Uterus (tissue), 4 donors: ENCODE measurements at places on chromosomes 2 and 18.

DNA sequence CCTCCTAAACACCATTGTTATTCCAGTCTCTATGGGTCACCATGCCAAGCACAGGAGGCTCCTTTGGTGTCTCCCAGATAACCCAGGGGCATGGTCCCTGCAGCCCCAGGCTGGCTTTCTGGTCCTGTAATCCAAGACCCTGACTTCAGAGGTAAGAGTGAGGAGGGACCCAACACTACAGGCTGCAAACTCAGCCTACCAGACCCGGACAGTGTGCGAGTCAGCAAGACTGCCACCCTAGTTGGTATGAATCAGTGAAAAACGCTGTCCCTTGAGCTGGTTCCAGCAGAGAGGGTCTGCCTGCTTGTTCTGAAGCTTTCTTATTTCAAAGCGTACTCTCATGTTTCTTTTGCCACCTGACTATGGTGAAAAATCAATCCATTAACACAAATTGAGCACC, 47.6 kb upstream of the ZFP36L2 start:
- no peak for DNase-seq

- DNase-seq = no peak
Measured at GRCh38 chr2:10287761-10288160, 14.9 kb upstream of the HPCAL1 start.

DNA sequence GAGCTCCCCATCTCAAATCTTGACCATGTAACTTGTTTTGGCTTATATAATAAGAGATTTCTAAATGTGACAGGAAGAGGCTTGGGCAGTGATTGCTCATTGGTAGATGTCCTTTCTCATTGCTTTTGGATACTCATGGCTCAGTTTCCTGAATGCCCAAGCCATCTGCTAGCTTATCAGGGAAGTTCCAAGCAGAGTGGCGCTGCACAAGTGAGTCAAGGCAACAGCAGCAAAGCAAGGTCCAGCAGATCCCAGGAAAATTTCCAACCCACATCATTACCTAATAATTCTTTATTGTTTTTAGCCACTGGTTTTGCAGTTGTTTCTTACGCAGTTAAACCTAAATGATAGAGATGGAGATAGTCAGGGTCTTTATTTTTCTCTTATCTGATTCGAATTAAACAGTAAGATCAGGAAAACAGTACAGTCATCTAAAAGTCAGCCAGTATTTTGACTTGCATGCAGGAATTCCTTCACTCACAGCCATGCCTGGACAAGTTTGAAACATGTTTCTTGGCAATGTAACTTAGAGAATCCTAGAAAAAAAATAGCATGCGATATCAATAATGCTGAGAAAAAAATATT, 349.7 kb upstream of the TMEFF2 start:
- no peak for DNase-seq

DNA sequence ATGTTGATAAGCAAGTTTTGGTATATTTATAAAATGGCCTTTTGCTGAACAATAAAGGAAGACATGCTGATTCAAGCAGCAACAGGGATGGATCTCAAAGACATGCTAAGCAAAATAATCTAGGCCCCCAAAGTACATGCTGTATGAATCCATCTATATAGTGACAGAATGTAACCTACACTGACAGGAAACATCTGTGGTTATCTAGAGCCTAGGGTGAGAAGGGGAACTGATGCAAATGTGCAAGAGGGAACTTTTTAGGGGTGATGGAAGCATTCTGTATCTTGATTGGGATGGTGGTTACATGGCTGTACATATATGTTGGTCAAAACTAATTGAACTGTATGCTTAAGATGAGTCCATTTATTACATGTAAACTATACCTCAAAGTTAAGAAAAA, 24.2 kb downstream of the CNRIP1 start:
- DNase-seq = no peak

- DNase-seq = no peak
Measured at GRCh38 chr18:69770238-69770637, 177.4 kb downstream of the CD226 start.

DNA sequence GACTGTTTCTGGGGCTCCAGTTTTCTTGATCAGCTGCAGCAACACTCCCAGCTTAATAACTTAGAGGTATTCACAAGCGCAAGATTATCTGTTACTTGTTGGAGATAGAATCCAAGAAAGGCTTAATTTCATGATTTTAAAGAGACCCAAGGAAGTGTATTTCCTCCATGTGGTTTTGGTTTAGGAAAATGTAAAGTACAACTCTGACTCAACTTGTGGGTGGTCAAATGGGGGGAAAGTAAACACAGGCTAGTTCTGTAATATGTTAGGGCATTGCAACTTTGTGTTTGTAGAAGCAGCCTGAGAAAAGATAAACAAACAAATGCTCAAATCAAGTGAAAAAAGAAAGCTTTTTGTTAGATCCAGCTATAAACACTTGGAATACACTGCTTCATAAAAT, 90.1 kb upstream of the COL3A1 start:
- DNase-seq = no peak

GRCh38 chr18:34991152-34991551, 50.1 kb upstream of the MAPRE2 start:
- no peak for DNase-seq

- DNase-seq = no peak
Measured at GRCh38 chr2:190911813-190912212, 31.2 kb downstream of the GLS start.

GRCh38 chr18:24466771-24467170, 6.3 kb downstream of the HRH4 start:
- DNase-seq = no peak

DNA sequence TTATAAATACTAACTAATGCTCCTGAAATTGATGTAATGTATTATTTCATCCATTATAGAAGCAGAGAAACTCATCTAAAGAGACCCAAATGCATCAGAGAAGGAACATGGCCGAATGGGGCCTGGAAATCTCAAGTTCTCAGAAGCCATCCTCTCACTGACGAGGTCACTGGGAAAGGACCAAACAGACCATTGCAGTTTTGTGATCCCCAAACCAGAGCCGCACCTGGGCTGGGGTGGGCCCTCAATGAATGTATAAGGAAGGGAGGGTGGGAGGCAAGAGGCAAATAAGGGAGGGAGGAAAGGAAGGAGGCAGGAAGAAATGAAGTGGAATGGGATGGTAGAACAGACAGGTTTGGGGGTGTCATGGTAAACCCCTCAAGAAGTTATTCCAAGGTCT, 245.3 kb upstream of the ID2 start:
- DNase-seq = no peak

DNA sequence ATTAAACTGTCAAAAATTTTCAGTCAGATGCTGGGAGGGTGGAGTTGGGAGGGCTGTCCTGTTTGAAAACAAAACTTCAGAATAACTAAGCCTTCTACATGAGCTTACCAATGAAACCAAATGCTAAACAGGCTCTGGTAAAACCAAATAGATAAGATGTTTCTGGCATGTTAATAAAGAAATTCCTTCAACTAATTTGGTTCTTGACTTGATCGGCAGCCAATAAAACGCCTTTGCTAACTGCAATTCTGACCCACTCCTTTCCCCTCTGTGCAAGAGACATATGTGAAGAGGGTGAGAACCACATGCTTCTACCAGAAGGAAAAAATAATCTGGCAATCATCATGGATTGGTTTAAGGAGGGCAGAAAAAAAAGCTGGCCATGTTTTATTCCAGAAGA, 20.9 kb downstream of the MAP4K3 start:
- DNase-seq = no peak

GRCh38 chr2:239294571-239295054, 106.2 kb downstream of the HDAC4 start:
- peak; percentile 25 for DNase-seq

GRCh38 chr2:221096706-221097567, 475.2 kb downstream of the EPHA4 start:
- DNase-seq = no peak

- no peak for DNase-seq
Measured at GRCh38 chr18:77359561-77360314, 110.1 kb downstream of the GALR1 start.

DNA sequence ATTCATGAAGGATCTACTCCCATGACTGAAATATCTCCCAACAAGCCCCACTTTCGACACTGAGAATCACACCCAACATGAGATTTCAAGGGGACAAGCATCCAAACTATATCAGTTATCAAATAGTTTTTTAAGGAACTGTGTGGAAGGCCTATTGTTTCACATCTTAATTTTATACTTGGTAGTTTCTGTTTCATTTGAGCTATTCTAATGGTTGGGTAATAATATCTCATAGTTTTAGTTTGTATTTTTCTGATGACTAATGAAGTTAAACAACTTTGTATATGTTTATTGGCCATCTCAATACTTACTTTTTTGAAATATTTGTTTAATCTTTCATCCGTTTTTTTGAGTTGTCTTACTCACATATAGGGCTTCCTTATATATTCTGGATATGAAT, 135.0 kb downstream of the SCG2 start:
- no peak for DNase-seq

DNA sequence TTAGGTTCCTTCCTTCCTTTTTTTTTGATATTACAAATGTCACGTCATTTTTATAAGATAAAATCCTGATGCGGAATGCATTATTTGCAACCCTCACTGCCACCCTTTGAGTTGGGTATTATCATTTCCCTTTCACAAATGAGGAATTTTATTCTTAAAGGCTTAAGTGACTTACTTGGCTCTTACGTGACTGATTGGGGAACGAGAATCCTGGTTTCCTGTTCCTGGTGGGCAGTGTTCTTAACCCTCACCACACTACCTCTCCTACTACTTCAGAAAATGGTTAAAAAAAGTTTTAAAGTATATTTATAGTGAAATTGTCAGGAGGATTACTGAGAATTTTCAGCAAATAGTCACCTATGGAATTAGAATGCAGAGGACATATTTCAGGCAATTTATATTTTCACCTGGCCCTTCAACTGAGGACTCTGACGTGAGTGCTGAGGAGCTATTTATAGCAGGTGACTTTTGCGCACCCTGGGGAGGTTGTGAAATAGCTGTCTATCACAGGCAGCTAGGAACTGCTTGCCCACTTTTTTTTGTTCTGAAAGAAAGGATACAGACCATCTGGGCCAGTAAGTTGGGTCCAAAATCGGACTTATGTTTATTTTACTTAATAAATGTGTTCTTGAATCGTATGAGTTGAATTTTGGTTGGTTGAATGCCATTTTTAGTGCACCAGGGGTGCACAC, 18.7 kb upstream of the RASGRP3 start:
- no peak for DNase-seq

GRCh38 chr2:12555012-12555645, 161.6 kb upstream of the TRIB2 start:
- DNase-seq = no peak

DNA sequence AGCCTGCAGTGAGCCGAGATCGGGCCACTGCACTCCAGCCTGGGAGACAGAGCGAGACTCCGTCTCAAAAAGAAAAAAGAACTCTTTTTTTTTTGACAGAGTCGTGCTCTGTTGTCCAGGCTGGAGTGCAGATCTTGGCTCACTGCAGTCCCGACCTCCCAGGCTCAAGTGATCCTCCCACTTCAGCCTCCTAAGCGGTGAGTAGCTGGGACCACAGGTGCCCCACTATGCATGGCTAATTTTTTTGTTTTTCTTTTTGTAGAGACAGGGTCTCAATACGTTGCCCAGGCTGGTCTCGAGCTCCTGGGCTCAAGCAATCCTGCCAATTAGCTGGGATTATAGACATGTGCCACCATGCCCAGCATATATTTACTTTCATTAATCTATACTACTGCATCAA, 12.5 kb upstream of the INO80D start:
- no peak for DNase-seq

DNA sequence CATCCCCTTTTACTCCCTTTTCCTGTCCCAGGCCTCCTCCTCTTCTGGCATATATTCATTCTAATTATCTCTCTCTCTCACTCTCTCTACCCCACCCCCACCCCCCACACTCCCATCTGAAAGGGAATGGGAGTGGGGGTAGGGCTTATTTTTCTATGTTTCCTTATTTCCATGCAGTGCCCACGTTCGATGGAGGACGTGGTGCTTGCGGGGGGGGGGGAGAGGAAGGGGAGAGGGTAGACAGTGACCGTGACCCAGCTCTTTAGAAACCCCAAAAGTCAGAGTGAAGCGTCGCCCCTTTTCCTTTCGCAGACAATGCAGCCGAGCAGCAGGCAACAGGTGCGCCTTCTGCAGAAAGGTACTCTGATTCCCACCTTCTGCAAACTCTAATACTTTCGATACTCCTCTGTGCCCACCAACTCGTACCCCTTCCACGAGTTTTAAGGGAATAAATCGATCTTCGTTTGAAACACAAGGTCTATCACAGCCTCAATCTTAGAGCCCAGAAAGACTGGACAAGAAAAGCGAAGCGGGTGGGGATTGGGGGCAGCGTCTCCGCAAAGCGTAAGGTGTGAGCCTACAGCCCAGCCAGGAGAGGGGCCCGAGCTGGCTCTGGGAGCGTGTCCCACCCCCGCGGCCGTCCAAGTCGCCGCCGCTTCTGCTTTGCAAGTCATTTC, 891 bp upstream of the NR4A2 start:
- no peak for DNase-seq

- DNase-seq = no peak
Measured at GRCh38 chr2:45992021-45992740, 305.0 kb upstream of the EPAS1 start.

DNA sequence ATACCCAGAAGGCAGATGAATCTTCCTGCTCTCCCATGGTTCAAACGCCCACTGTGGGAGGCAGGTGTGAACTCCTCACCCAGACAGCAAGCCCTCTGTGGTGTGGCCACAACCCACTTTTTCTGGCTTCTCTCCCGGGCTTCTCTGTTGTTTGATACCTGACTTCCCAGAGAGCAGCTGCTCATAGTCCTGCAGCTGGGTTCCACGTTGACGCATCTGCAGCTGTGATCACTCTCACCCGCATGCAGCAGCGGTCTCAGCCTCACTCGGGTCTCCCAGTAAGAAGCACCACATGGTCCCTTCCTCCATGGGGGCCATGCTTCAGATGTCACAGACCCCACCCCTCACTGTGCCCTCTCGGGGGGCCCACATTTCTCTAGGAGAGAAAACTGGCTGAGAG, 3.5 kb downstream of the ASPRV1 start:
- DNase-seq = no peak

DNA sequence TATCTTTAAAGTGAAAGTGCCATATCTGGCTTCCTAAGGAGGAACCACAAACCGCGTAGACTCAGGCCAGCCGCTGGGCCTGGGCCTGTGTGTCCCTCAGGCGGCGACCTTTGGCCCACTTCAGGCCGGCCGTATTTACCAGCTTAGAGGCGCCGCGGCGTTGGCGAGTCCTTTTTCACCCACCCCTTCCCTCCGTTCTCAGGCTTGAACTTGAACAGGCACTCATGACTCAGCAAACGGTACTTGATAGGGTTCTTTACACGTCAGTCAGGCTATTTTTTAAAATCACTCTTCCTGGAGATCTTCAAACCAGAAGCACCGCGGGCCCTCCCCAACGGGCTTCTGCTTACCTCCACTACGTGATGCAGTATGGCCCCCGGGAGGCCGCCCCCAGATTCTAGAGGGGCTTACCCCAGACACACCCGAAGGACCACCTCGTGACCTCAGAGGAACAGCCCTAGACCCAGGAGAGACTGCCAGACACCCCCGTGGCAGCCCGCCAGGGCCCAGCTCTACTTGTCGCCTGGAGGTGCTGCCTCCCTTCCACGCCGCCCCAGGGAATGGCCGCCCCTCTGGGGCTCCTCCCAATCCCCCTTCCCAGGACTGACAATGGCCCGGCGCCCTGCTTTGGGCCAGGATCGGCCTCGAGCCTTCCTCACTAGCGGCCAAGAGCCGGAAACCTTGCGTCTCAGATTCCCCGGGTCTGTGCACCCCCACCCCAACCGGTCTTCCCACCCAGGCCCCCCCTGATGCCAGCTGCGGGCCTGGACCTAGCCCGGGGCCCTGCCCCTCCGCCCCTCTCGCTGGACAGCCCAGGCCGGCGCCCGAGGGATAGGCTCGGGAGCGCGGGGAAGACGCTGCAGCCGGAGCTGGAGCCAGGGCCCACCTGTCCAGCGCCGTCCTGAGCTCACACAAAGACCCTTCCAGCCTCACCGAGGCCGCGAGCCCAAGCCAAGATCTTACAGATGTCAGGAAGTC, 33.8 kb upstream of the IMPA2 start:
- DNase-seq = peak; percentile 91
